ENCODE measurements at places on chromosomes 1 and 21.

GRCh38 chr1:217630711-217631591, at the start of the genes GPATCH2 and SPATA17:
GPATCH2 (minus strand) TSS chr1:217631090; CDS start chr1:217630971, 119 bp downstream.
SPATA17 (plus strand) TSS chr1:217631344; CDS start chr1:217631379, 35 bp downstream.
- DNase-seq: peak; percentile 87

DNA sequence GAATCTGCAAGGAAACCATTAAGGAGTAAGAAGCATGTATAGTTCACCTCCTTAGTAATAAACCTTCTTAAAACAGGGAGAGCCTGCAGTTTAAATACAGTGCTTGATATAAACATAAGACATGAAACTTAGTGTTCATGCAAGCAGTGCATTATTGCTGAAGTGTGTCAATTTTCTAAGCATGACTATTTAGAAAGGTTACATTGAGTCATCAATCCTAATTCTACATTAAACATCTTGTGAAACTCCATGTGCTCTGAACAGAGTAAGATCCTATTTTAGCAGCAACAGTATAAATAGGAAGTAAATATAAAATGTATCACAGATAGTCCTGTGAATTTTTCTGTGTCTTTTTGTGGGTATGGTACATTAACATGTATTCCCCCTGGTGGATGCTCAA, 135.5 kb downstream of the ESRRG start:
- DNase-seq: no peak

- no peak for DNase-seq
Measured at GRCh38 chr1:38037221-38037939, 9.2 kb downstream of the POU3F1 start.

GRCh38 chr1:10745886-10746455, 50.5 kb downstream of the CASZ1 start:
- no peak for DNase-seq

- DNase-seq: no peak
Measured at GRCh38 chr1:186188004-186188539, 187.0 kb downstream of the TPR start.

DNA sequence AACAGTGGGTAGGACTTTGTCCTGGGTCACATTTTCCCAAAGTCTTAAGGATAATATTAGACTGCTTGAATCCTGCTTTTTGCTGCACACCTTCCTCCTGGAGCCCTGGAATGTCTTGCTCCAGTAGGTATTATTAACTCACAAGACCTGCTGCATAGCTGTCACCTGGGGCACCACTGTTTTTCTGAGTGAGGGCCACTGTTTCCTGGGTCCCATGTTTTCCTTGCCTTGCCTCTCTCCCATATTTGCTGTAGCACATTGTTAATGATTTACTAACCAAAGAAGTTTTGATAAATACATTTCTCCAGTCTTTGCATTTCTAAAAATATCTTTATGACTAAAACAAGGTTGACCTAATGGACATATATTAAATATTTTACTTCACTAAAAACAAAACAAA, 22.5 kb upstream of the FCAMR start:
- no peak for DNase-seq

GRCh38 chr1:233277637-233278606, 17.6 kb downstream of the PCNX2 start:
- no peak for DNase-seq

GRCh38 chr1:202149566-202149965, 5.0 kb upstream of the ARL8A start:
- DNase-seq: no peak

DNA sequence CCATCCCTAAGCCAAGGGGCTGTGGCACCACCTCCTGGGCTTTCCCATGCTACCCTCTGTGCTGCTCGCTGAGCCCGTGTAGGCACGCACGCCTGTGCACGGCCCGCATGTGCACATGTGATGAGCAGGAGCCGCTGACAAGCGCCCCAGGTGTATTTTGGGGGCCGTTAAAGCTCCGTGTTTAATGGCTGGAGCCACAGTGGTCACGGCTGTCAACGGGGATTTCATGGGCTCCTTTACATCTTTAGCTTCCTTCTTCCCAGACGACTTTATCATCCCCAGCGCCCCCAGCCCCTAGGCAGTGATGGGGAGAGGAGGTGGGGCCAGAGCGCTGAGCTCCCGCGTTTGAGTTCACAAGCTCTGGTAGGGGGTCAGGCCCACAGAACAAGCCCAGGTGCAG, 11.7 kb upstream of the EPHA8 start:
- DNase-seq: no peak

GRCh38 chr1:27438621-27439061, 46.2 kb downstream of the GPR3 start:
- no peak for DNase-seq

DNA sequence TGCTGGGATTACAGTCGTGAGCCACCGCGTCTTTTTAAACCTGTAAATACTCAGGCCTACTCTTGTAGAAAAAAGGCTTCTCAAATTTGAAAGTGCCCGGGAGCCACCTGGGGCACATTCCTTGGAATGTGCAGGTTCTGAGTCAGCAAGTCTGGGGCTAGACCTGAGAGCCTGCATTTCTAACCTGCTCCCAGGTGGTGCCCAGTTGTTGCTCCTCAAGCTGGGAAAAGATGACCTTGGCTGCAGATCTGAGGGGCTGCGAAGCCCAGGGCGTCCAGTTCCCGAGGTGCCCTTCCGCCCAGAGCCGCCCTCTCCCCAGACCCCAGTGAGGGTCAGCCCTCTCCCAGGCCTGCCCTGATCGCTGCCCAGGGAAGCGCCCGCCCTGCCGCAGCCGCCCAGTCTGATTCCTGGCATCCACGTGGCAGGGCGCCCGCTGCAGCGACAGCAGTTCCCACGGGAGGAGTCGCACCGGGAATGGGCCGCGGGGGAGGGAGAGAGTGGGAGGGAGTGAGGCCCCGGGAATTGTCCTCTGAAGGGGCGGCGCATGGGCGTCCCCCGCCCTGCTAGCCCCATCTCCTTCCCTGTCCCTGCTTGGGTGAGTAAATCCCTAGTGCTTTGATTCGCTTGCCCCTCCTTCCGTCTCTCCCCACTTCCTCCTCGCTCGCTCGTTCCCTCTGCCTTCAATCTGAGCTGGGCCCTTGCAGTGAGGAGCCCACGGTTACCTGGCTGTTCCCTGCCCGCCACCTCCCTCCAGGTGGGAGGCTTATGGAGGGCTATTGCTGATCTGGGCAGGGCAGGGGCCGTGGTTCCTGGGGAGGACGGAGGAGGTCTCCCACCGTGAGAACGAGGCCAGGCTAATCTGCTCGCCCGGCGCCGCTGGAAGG, 18.8 kb upstream of the TENT5B start:
- DNase-seq: no peak

GRCh38 chr1:40519517-40519916, 10.9 kb downstream of the EXO5 start:
- DNase-seq: no peak

GRCh38 chr1:156217871-156218270, 5.1 kb downstream of the PMF1 start:
- no peak for DNase-seq

- no peak for DNase-seq
Measured at GRCh38 chr1:219086956-219087469, 86.7 kb upstream of the LYPLAL1 start.

DNA sequence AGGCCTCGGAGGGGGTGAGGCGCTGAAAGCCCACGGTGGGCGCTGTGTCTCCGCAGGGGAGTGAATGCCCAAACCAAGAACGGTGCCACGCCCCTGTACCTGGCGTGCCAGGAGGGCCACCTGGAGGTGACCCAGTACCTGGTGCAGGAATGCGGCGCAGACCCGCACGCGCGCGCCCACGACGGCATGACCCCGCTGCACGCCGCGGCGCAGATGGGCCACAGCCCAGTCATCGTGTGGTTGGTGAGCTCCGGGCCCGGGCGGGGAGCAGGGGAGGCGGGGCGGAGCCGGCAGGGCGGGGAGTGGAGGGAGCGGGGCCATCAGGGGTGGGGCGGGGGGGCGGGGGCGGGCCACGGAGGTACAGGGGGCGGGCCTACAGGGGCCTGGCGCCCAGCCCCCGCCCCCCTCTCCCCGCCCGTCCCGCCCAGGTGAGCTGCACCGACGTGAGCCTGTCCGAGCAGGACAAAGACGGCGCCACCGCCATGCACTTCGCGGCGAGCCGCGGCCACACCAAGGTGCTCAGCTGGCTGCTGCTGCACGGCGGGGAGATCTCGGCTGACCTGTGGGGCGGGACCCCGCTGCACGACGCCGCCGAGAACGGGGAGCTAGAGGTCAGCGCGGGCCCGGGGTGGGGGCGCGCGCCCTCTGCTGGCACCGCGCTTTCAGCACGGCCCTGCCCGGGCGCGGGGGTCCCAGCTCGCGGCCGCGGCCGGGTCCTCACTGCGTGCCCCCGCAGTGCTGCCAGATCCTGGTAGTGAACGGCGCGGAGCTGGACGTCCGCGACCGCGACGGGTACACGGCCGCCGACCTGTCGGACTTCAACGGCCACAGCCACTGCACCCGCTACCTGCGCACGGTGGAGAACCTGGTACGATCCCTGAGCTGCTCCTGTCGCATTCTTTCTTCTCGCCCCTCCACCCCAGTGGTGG, 15.9 kb downstream of the ESPN start:
- DNase-seq: no peak

- no peak for DNase-seq
Measured at GRCh38 chr1:1212780-1213344, 1.1 kb downstream of the TNFRSF4 start.

- DNase-seq: no peak
Measured at GRCh38 chr1:244548558-244549115, 87.6 kb downstream of the CATSPERE start.

DNA sequence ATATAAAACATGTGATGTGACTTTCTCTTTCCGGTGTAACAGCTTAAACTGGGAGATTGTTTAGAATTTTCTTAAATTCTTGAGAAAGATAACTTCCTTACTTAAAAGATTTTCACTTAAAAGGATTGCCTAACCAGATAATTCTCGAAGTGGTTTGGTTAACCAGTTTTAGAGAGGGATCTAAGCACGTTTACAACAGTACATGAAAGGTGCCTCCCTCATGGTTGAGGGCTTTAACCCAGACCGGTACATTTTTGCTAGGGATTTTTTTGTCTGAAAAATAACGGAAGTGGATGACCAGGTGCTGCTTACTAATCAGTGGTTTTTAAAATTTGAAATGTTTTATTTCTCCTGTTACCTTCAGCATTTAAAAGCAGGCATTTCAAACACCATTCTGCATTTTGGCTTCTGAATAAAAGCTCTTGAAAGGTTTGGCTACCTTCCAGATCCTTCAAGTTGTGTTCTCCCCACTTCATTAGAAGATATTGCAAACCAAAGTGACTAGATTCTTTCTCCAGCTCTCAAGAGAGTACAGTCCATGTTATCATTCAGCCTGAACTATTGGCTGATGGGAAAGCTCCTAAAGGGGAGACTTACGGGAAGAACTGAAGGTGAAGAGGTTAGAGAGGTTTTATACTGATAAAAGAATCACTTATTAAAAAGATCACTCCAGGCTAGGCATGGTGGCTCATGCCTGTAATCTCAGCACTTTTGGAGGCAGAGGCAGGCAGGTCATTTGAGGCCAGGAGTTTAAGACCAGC, 12.8 kb downstream of the S100PBP start:
- DNase-seq: no peak

DNA sequence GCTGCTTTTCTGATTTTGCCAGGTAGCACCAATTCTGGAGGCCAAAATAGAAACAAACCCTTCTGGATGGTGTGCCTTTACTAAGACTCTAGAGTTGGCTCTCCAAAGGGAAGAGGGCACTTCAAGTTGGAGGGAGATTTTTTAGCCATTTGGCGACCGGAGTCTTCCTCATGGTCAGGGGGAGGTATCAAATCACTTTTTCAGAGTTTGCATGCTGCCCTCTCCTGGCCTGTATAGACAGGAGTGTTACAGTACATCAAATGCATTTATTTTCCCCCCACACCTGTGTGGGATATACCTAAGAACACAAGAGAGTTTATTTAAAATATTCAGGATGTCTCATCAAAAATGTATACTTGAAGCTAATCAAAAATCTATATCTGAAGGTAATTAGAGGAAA, 3.2 kb downstream of the GREM2 start:
- no peak for DNase-seq

GRCh38 chr1:235307158-235308124, 20.5 kb downstream of the ARID4B start:
- DNase-seq: no peak

GRCh38 chr1:178645157-178645807, 79.8 kb upstream of the RALGPS2 start:
- peak; percentile 22 for DNase-seq

DNA sequence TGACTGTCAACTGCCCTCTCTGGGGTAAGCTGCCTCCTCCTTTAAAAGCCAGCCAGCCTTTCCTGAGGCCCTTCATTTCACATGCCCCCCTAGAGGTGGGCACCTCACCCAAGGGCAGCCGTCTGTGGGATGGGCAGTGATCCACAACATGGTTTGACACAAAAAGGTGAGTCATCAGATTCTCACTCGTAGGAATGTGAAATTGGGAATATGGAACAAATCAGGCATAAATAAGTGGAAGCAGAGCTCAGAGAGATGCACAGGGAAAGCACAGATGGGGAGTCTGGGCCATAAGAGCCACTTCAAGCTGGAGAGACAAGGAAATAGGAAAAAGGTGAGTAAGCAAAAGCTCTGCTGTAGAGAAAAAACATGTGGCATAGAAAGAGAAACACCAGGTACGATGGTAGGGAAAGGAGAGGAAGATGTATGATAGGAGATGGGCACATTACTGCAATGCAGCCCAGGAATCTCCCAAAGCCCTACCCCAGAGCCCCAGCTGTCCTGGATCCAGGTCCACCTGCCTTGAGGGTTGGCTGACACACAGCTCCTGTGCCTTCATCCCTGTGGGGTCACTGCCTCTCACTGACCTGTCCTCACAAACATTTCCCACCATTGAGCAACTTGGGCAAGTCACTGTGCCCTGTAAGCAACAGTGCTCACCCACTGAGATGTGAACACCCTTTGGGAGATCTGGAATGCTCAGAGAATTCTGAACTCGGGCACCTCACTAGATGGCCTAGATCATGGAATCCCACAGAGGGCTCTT, 86.6 kb downstream of the ASTN1 start:
- no peak for DNase-seq

DNA sequence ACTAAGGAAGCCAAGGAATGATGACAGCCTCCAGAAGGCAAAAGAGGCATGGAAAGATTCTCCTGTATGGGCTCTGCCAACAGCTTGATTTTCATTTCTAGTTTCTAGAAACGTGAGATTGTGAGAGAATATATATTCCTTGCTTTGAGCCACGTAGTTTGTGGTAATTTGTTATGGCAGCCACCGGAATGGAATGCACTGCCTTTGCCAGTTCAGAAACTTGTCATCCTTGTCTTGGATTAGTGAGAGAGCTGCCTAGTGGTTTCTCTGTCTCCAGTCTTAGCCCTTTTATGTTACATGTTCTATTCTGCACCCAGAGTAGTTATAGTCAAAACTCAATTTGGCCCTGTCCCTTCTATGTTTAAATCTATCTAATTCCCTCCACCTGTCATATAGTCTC, 216.0 kb upstream of the PTGFR start:
- no peak for DNase-seq

GRCh38 chr21:39077876-39078275, 105.4 kb downstream of the PSMG1 start:
- no peak for DNase-seq
